ENCODE measurements at places on chromosomes 1 and 21.

- DNase-seq: no peak
These were observed 114.5 kb downstream of the NUF2 start for GRCh38 chr1:163436140-163436812.

DNA sequence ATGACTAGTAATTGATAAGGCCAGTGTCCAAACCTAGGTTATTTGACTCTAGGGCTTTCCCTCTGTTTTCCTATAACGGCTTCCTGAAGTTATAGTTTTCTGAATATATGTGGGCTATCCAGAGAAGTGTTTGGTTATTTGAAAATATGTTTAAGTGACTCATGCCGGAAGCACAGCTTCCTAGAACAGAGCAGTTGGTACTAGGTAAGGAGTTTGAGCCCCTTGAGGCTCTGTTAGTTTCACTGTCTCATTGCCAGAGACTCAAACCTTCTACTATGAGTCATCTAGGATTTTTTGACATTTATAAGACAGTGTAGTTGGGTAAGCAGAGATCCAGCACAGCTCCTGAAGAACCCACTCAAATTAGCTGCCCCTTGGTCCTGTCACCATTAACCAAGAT is 27.1 kb upstream of the LEPR start:
- peak; percentile 6 for DNase-seq

DNA sequence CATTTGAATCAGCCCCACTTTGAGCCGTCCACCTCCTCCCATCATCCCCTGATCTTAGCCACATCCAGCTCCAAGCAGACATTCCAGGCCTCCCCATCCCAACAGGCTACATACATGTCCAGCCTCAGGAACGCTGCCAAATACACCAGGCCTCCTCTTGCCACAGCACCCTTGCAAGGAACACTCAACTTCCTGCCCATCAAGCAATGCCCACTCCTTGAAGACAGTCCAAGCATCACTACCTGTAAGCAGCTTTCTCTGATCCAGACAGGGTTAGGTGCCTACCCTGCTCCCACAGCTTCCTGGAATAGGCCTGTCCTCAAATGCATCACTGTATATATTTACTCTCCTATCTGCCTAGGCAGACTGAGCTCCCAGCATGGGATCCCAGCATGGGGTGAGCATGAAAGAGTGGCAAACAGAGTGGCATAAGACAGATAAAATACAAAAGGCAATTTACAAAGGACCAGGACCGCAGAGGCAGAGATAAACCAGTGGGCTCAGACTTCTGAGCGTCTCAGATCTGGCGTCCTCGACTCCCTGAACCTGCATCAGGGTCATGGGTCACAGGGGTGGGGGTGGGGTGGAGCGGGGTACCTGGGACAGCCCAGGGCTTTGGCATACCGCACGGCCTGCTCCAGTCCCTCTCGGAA is 816 bp downstream of the HYI start:
- DNase-seq: no peak

DNA sequence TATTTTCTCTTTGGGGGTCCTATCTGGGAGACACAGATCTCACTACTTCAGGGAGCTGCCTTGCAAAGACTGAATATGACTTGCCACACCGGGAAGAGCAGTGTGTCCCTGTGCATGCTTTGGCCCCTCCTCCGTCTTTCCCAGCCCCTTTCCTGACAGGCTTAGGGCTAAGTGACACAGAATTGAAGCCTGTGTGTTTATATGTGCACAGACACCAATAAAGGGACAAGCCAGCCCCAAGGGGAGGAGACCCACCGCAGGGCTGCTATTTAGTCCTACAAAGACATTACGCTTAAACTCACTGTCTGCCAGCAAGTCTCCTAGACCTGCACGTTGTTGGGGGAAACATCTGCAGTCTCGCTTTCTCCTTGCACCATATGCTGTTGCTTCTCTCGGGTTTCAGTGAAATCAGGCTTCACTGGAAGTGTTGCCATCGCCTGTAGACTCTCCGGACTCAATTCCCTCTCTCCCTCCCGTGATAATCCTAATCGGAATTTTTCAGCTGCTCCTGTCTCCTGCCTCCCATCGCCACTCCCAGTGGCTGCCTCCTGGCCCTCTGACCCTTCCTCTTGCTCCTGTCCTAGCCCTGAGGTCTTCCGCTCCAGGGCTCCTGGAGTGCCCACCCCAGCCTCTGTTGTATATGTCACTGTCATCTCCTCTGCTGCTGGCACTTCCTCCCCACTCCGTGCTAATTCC is 58.5 kb upstream of the LRRC53 start:
- DNase-seq: no peak

- no peak for DNase-seq
These were observed 38.9 kb upstream of the H6PD start for GRCh38 chr1:9195651-9196050.

All from GM20000 (cell line).